ENCODE measurements at places on chromosomes 6 and 20.

DNA sequence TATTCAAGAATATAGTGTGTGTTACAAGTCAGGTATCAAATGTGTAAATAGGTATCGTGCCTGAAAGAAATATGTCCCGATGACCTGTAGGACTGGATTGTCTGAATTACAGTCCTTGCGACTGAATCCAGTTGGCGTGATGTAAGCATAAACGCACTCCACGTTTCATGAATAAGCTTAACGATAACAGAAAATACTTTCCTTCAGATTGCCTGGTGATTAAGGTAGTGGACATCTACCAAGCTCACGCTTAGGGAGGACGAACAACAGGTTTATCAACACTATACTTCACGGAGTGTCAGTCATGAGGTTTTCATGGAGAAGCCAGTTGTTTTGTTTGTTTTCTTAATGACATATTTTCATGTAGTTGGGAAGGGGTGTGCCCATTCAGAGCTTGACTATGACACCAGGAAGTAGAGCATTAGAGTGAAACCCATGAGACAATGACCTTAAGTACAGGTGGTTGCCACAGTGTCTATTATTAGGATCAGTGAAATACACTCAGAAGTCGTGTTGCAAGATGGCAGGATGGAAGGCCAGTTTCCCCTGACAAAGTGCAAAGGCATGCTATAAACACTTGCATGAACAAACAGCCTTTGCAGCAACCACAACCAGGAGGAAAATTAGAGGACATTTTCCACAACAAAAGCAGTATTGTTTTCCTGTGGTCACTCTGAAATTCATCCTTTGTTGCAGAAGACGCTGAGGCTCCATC is 305.8 kb upstream of the PRDM1 start:
- no peak for DNase-seq

- DNase-seq: no peak
These were observed 276.2 kb downstream of the PHACTR1 start for GRCh38 chr6:12992770-12993169.

- DNase-seq: peak; percentile 7
These were observed 804 bp downstream of the C6orf141 start for GRCh38 chr6:49551078-49551865.

- DNase-seq: no peak
These were observed 152.1 kb upstream of the STMND1 start for GRCh38 chr6:16949716-16950115.

GRCh38 chr20:15065794-15066193 is 728.4 kb upstream of the FLRT3 start:
- no peak for DNase-seq

DNA sequence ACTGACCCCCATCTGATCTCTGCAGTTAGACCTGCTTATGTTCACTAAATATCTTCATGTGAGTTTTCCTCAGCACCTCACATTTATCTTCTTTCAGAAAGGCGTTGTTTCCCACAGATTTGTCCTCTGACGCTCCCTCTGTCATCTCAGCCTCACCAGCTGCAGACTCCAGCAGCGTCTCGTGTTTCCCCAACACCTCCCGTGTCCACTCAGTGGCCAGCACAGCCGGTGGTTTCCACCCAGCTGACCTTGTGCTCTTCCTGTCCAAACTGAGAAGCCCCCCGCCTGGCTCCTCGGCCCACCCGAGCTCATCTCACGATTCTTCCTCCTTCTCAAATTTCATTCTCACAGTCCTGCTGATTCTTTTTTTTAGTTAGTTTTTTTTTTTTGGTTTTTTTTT is 12.5 kb downstream of the ERMARD start:
- DNase-seq: no peak

DNA sequence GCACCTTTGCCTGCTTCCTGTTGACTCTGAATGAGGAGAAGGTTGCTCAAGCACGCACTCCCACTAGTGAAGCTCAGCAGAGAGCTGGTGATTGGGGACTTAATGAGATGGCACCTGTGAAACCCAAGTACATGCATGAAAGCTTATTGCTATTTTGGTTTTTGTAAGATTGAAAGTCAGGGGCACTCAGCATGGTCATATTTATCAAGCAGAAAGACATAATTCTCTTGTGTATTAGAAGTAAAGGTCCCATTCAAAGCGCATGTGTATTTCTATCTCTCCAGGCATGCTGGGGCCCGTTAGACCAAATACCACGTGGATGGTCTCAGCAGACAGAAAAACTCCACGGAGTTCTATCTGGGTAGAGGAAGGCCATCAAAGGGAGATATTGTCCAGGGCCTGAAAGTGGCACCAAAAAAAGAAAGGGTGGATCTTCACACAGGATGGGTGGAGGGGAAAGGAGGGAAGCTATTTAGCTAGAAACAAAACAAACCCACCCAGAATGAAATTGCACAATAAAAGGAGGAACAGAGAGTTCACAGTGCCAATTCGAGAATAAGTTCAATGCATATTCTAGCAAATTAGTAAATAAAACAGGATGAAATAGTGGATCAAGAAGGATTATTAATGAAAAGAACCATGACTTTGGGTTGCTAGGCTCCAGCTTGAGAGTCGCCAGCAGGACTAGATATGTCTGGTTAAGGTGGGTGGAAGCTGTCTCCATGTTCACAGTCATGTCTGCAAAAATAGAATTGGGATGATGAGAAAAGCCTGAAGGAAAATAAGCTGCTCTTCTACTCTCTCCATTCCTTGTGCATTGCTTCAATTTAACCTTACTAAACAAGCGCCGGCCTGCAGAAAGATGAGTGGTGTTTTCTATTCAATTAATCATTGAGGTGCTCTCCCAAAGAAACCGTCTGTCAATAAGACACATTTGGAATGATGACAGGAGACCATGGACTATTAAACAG is 224.9 kb upstream of the DTNBP1 start:
- no peak for DNase-seq

DNA sequence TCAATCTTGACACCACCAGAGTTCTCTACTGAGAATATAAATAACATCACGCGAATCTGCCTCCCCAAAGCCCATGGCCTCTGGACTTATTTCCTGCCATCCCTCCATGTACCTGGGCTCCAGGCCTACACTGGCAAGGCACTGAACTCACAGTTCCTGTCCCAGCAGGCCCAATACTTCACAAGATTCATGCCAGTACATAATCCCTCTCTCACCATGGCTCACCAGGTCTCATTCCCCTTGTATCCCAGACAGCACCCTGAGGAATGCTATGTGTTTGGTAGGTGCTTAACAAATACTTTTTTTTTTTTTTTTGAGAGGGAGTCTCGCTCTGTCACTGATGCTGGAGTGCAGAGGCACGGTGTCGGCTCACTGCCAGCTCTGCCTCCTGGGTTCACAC is 1.9 kb downstream of the KIF16B start:
- DNase-seq: no peak

- peak; percentile 19 for DNase-seq
These were observed 1.5 kb downstream of the VARS2 start for GRCh38 chr6:30915591-30915946.

- DNase-seq: no peak
These were observed 25.1 kb upstream of the ENPP1 start for GRCh38 chr6:131782764-131783163.

- DNase-seq: no peak
These were observed 3.5 kb upstream of the PANK2 start for GRCh38 chr20:3885715-3886114.

DNA sequence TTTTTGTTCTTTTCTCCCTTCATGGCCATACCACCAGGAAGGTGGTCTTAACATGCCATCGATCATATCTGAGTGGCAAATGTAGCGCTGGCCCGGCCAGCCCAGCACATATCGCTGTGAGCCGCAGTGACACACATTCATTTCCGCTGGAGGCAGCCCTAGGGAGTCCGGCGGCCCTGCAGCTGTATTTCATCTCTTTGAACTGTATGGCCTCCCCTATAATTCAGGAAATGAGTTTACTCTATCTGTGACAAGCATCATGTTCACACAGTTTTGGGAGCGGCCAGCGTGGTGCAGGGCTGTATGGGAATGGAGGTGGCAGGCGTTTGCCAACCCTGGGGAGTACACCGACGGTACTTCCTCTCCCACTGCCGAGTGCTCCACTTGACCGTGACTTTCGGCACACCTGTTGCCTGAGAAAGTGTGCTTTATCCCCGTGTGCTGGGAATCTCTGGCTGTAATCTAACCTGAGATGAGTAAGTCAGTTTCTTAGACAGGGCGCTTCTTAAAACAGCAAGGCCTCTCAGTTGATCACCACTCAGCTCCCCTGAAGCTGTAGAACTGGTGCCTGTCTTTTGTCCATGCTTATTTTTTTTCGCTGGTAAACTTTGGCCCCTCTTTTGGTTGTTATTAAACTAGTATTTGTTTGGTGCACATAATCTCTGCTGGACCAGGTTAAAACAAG is 257.1 kb upstream of the TAB2 start:
- DNase-seq: peak; percentile 77

DNA sequence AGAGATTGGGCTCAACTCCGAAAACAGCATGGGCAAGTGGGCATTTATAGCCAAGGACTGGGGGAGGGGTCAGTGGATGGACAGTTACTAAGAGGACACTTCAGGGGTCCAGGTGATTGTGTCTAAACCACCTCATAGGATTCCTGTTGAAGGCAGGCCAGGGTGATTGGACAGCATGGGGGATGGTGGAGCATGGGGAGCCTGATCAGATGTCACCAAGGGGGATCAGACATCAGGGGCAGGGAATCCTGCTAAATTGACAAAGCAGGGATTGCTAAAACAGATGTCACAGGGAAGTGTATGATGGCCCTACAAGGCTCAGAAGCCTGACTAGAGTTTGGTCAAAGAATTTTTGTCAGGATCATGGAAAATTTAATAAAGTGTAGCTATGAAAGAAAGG is 2.4 kb upstream of the PYGB start:
- DNase-seq: no peak

- no peak for DNase-seq
These were observed 117.0 kb downstream of the ANKRD60 start for GRCh38 chr20:58111310-58112016.

DNA sequence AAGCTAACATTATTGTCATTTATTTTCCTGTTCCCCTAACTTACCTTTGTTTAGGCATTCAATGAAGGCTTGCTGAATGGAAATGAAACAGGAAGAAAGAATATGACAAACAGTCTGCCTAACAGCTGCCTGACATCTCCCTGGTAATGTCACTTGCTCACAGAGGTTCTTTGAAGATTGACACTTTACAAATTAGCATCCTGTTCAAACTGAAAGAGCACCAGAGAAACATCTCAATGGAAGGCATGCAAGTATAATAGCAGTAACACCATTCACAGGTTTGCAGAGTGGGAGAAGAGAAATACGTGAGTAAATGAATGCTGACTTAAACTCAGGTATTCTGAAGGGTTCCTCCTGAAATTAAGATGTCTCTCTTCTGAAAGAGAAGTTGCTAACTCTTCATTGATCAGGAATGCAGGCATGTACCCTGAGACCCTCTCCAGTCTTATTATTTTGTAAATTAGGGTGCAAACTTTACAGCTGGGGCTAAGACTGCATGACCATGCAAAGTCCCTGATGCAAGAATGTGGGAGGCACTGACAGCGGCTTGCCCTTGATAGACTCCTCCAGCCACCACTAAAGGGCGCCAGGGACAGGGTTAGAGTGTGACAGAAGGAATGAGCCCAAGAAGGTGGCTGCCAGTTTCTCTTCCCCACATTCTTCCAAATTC is 1.3 kb upstream of the SMLR1 start:
- no peak for DNase-seq

DNA sequence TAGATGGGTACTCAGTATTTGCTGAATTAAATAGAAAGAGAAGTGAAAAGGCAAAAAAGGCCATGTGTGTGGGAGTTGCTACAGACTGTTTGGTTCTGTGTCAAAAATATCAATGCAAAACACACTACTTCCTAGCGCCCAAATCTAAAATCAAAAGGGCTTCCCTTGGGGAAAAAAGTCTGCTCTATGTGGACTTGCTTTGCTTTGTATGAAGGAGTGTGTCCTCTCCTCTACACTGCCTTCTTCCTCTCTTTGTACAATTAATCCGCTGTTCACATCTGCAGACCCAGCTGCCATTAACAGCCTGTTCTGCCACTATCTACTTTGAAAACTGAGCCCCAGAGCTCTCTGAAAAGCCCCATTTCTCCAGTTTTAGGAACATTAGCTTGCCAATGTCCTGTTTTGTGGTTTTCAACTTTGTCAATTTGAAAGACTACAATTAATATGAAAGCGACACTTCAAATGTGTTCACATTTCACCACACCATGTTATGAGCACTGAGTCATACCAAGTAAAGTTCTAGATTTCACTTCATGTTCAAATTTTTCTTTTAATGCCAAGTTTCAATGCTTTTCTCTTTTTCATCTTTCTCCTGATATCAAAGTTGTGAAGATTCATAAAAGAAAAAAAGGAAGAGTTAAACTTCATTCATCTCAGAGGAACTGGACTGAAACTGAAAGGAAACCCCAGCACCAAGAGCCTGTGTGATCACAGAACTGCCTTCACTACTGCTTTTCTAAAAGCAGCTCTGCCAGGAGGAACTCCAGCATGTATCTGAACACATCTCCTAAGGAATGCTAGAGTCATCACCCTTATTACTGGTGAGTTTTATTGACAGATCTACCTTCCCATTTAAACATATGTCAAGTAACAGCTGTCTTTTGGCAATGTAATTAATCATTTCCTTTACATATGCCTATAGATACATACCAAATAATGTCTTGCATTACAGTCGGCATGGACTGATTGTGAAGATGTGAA is 102.6 kb downstream of the KIF13A start:
- DNase-seq: peak; percentile 31

DNA sequence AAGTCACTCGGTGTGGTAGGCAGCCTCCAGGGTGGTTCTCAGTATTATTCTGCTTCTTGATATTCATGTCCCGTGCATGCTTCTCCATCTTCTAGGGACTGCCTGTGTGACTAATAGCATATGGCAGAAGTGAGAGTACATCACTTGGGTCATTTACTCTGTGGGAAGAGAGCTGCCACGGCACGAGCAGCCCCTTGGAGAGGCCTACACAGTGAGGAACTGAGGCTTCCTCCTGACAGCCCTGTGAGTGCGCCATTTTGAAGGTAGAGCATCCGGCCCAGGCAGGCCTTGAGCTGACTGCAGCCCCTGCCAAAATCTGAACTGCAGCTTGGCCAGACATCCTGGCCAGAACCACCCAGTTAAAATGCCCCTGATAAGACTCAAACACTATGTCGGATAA is 17.3 kb upstream of the MCUR1 start:
- no peak for DNase-seq

- peak; percentile 87 for DNase-seq
These were observed 13.3 kb downstream of the ELOVL5 start for GRCh38 chr6:53335224-53335994.

GRCh38 chr20:55253781-55254180 is 751.5 kb downstream of the CBLN4 start:
- no peak for DNase-seq

DNA sequence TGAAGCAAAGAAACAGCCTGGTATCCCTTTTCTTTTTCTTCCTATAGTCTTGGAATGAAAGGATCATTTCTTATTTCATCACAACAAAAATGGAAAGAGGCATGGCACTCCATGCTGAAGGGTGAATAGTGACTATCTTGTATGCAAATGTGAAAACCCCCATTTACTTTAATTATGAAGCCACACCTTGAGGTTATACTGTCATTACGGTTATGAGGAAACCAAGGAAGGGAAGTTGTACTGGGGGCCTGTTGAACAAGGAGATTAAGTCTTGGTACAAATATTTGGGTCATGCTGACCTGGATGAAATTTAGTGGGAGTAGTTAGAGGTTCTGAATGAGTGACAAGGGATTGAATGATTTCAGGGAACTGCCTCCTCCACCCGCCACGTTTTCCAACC is 8.7 kb upstream of the STXBP5 start:
- DNase-seq: no peak

All from activated CD8-positive, alpha-beta T cell treated with anti-CD3 and anti-CD28 coated beads for 36 hours (primary cell).